ENCODE measurements at places on chromosomes 13 and 19. TPM values are rescaled to one million over a fixed set of nuclear protein-coding genes. Genes with fewer than 3 reads are reported as not detected.
A peak's percentile ranks its signal among the peaks of the same experiment; 100 is the strongest.

The PEAK3 gene
- polyA plus RNA-seq: not detected

The TMEM150B gene
- 0.73 TPM for polyA plus RNA-seq

The POSTN gene
- polyA plus RNA-seq: 6.1 TPM

The GFY gene
- not detected for polyA plus RNA-seq

The PSG11 gene
- not detected for polyA plus RNA-seq

The SPACA4 gene
- not detected for polyA plus RNA-seq

The EID2B gene
- polyA plus RNA-seq: 2.3 TPM

DNA sequence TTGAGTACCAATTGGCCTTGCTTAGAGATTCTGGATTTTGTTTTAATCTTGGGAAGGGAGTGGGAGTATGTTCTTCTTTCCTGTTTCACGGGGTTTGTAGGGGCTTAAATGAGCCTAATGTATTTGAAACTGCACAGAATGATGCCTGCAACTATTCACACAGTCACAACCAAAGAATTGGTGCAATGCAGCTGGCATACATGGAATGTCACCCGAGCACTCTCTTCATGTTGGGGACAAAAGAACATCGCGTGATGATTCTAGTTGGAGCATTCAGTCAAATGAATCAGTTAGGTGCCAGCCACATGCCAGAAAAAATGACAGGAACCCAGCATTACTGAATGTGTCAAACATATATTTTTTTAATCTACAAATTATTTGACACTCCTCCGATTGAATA lies 22.1 kb downstream of the STARD13 start:
- DNase-seq: no peak

GRCh38 chr19:58353717-58354477 lies 605 bp upstream of the A1BG start:
- DNase-seq: no peak

DNA sequence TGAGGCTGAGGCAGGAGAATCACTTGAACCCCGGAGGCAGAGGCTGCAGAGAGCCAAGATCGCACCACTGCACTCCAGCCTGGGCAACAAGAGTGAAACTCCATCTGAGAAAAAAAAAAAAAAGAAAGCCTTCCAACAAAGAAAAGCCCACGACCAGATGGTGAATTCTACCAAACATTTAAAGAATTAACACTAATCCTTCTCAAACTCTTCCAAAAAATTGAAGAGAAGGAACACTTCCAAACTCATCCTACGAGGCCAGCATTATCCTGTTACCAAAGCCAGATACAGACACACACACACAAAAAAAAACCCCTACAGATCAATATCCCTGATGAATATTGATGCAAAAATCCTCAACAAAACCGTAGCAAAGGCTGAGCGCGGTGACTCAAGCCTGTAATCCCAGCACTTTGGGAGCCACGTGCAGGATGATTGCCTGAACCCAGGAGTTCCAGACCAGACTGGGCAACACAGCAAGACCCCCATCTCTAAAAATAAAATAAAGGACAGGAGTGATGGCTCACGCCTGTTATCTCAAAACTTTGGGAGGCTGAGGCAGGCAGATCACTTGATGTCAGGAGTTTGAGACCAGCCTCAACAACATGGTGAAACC lies 6.2 kb upstream of the EVI5L start:
- no peak for DNase-seq

DNA sequence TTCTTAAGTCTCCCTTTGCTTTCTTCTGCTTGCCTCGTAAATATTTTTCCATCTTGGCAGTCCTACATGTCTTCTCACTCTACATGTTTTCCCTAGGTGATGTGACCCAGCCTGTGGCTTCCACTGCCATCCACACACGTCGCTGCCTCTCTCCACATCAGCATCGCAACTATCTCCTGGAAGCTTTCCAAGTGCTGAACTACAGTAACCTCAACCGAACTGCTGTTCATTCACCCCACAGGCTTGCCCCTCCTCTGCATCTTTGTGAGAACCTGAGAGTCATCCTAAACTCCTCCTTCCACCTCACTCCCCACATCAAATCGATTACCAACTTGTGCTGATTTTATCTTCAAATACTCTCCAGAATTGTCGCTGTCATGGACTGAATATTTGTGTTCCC lies 41.2 kb upstream of the USPL1 start:
- DNase-seq: no peak

- no peak for DNase-seq
These were observed 20.1 kb upstream of the MRI1 start for GRCh38 chr19:13744174-13744573.

DNA sequence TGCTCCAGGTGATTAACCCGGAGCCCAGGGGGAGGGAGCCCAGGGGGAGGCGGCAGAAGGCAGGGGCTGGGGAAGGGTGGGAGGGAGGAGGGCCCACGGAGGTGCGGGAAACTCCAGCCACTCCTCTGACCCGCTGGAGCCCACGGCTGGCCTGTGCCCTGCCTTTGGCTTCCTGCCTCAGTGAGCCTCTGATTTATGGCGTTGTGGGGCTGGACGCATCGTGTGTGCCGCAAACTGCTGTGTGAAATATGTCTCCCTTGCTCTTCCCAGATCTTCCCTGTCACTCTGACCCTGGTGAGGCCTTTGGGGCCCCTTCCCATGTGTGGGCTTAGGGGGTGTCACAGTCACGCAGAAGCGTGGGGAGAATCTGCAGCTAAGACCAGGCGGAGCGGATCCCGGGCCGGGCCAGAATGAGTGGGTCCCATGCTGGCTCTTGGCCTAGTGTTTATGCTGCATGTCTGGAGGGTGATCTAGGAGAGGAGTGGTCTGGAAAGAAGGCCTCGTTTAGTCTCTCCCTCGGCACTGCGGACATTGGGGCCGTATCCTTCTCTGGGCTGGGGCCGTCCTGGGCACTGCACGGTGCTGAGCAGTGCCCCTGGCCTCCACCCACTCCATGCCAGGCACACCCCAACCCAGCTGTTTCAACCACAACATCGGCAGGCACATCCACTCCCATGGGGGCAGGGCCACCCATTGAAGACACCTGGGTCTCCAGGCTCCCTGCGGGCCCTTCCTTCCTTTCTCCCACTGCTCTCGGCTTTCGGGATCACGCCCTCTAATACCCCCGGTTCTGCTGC lies 123.0 kb downstream of the KDM4B start:
- peak; percentile 67 for DNase-seq

DNA sequence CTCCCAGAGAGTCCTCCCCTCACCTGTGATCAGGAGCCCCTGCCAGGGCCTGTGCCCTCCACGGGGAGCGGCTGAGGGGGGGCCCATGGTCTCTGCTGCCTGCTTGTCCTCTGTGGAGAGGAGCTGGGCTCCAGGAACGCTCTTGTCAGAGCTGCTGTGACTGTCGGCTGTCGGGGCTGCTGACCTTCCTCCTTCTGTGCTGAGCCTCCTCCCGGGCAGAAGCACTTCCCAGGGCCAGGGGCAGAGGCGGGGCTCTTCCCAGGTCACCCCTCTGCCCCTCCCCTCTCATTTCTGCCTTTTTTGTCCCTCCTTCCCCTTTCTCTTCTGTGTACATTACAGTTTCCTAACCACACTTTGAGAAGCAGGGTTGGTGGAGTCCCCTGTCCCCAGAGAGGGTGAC lies at the start of gene CEACAM4:
TSS of gene CEACAM4 (minus strand) at position 198 of the 400 bp plus-strand sequence. CDS start at position 87, 111 bp downstream.
- no peak for DNase-seq

GRCh38 chr13:47454986-47455385 lies 546.1 kb downstream of the SUCLA2 start:
- DNase-seq: no peak

DNA sequence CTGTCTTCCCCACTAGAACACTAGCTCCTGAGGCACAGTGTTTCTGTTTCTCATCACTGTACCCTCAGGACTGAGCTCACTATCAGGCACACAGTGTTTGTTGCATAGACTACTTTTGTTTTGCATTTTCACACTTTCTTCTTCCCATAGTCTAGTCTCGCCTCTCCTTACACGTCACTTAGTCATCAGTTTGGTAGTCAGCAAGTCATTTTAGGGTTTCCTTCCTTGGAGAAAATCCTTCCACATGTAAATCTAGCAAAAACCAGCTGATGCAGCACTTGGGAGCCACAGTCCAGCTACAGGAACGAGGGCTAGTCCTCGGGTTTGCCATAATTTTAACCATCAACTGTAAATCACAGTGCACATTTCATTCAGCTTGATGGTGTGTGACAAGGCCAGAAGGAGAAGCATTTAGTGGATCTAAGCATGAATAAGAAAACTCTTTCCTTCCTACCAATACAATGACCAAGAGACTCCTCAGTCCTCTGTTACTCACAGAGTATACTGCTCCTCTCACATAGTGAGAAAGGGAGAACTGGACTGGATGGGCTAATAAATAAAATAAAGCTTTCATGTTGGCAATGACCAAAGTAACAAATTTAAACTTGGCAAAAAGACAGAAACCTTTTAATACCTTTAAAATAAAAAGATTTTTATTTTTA lies 221.0 kb downstream of the KLF12 start:
- DNase-seq: no peak

DNA sequence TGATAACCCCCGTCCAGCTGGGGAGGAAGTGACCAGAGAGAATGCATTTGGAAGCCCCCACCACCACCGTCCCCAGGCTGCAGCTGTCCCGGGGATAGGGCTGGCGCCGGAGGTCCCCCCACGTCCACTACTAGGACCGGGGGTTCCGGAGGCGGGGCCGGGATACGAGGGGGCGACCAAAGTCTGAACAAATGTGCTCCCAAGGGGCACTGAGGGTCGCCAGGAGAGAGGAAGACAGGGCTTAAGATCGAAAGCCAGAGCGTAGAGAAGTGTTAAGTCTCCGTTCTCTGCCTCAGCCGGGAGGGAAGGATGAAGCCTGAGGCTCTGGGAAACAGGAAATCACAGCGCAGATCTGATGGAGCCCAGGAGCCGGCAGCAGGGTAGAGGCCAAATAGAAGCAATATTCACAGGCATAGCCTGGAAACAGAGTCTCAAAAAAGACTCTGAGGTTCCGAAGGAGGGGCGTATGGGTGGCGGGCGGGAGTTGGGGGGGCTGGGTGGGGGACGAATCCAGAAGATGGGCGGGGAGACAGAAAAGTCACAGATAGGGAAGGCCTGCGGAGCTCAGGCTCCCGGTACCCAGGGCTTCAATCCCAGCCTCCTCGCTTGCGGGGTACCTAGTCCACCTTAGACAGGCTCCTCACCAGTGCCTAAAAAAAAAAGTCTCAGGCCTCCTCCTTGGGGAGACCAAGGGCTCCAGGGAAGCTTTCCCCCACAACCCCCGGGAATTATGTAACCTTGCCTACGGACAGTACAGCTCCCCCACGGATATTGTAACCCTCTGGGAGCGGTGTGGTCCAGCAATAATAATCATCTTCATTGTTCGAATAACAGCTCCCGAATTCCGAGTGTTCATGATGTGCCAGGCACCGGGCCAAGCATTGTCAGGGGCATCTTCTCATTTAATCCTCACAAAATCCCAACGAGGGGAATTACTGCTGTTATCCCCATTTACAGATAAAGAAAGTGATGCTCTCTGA lies 1.1 kb upstream of the ERF start:
- DNase-seq: peak; percentile 74

GRCh38 chr13:87998081-87998480 lies 326.9 kb downstream of the SLITRK5 start:
- no peak for DNase-seq

DNA sequence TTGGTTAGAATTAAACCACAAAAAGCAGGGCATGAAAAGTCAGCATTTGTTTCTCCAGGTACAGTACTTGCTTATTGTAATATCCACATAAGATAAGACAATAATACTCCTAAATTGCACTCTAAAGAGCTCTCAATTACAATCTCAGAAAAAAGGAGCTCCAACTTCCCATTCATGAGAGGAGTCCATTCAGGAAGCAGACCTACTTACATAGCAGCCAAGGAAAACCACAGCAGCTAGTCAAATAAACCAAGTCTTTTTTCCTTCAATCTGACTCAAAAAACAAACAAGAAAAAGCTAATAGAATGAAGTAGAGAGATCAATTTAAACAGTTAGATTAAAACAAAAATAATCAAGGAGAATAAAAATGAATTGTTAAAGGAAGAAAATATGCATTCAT lies 885.2 kb upstream of the SLITRK6 start:
- DNase-seq: no peak

- peak; percentile 31 for DNase-seq
These were observed 606 bp downstream of the ERCC5 start for GRCh38 chr13:102846261-102847015.

GRCh38 chr13:33633701-33634545 lies 184.0 kb upstream of the RFC3 start:
- DNase-seq: no peak

DNA sequence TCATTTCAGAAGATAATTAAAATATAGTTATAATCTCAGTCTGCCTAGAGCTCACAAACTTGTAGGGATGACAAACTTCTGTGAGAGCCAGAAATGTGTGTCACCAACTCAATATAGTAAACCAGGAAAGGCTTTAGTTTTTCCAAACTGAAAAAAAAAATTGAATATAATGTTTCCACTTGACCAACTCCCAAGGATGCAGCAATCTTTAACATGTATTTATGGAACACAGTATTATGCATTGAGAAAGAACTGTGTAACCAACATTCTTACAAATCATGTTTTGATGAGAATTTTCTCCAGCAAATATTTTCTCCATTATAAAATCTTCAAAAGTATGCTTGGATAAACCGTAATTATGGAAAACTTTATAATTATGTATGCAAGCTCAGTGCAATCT lies 50.1 kb upstream of the KLF12 start:
- DNase-seq: no peak

GRCh38 chr13:22740264-22740663 lies 440.5 kb upstream of the SGCG start:
- DNase-seq: no peak

GRCh38 chr13:74979703-74980102 lies 502.3 kb downstream of the TBC1D4 start:
- no peak for DNase-seq

- DNase-seq: no peak
These were observed 9.0 kb downstream of the PLAUR start for GRCh38 chr19:43660971-43661360.

GRCh38 chr19:10095948-10096614 lies 6.4 kb downstream of the ANGPTL6 start:
- DNase-seq: peak; percentile 85

DNA sequence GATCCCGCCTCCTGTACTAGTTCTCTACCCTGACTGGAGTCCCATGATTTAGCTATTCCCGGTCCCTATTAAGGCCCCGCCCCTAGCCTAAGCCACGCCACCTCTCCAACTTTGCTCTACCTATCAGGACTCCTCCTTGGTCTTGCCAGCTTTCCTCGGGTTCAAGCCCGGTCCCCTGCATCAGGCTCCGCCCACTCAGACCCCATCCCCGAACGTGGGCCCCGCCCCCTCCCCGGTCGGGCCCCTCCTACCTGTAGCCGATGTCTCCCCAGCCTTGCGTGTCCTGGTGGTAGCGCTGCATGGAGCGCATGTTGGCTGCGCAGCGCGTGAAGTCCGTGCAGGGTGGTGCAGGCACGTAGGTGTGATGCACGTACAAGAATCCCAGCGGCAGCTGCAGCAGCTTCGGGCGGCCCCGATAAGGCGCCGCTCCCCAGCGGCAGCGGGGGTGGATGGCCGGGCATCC lies 7.3 kb upstream of the RASAL3 start:
- no peak for DNase-seq

GRCh38 chr13:109209526-109209925 lies 576.9 kb downstream of the IRS2 start:
- no peak for DNase-seq

- DNase-seq: peak; percentile 85
These were observed at the start of gene CLIP3 for GRCh38 chr19:36032251-36033104. Gene CLIP3, minus strand, starts transcription at chr19:36032873. Its CDS starts 516 bp downstream, at chr19:36032357.

Measured in ovary (tissue), 10 donors.